ENCODE measurements at places on chromosomes 2 and 18.

DNA sequence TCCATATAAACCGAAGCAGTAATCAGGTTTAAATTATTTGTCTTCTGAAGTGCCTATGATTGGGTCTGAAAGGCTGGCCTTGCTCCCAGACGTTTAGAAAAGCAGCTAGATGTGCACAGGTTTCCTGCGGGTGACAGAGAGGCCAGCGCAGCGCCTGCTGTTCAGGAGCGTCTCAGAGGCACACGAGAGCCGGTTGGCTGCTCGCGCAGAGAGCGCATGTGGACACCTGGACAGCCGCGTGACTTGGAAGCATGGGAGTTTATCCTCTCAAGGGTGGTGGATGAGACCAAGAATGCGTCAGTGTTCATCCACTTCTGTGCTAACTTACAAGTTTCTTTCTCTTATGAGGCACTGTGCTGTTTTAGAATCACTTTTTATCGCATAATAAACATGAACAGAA lies 303.7 kb downstream of the PTGR3 start:
- DNase-seq, result no peak

GRCh38 chr2:45855374-45855773 lies 203.9 kb downstream of the PRKCE start:
- DNase-seq, result no peak

DNA sequence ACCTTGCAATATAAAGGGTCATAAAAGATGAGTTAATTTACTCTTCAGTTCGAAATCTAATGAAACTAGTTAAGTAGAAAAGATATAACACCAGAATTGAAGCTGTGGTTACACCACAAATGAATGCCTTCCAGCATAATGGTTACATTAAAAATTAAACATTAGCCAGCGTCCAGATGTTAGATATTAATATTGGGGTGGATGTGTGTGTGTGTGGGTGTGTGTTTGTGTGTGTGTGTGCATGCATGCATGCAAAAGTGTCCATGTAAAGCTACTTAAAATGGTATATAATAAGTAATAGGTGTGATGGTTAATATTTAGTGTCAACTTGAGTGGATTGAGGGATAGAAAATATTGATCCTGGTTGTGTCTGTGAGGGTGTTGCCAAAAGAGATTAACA lies 170.4 kb upstream of the FN1 start:
- DNase-seq, result no peak

- DNase-seq, result no peak
Observed at GRCh38 chr2:240733803-240734495, 42.3 kb downstream of the AQP12A start.

DNA sequence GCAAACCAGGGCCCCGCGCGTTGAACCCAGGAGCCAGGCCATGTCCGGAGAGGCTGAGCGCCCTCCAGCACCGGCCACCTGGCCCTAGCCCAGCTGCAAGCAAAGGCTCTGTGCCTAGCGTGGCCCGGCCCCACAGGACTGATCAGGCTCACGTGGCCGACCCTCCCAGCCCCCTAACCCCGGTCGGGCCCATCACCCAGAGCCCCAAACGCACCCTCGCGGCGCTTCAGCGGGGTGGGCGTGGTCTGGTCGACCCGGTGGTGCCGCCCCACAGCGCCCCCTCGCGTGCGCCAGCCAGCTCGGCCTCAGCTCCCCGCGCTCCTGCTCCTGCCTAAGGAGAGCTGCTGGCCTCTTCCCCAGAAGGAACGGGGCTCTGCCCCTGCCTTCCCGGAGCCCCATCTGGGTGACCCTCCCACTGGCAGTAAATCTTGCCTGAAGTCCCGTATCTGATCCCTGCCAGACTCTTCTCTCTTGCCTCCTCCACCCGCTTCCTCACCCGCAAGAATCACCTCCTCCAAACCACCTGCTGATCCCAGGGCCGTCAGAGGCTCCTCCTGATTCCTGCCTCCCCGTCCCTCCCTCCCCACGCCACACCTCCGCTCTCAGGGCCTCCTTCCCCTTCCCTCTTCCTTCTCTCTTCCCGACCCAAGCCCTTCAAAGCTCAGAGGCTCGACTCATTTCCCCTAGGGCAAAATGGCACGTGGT lies 12.3 kb upstream of the TEX51 start:
- DNase-seq, result peak; percentile 48

DNA sequence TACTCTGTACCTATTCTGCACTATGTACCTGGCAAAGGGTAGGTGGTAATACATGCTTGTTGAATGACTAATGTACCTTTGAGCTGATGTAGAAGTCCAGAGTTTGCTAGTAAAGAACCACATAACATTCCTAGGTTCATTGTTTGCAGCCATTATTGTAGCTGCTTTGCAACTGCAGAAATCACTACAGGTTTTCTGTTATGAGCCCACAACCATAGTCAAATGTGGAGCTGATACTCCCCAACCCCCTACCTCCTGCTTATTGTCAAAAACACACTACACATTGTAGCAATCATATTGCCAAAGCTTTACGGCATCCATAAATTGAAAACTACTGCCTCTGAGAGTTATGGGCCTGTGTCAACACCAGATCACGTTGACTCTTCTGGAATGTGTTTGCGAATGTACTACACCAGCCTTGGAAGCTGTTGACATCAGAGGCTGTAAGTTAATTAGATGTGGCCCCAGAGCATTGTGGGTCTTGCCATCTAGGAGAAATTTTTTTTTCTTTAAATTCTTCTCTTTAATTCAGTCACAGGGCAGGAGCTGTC lies 187.0 kb downstream of the AGPS start:
- DNase-seq, result no peak

GRCh38 chr2:105487142-105488069 lies 88.6 kb upstream of the FHL2 start:
- DNase-seq, result no peak

- DNase-seq, result no peak
Observed at GRCh38 chr2:11309706-11310105, 34.7 kb downstream of the ROCK2 start.

DNA sequence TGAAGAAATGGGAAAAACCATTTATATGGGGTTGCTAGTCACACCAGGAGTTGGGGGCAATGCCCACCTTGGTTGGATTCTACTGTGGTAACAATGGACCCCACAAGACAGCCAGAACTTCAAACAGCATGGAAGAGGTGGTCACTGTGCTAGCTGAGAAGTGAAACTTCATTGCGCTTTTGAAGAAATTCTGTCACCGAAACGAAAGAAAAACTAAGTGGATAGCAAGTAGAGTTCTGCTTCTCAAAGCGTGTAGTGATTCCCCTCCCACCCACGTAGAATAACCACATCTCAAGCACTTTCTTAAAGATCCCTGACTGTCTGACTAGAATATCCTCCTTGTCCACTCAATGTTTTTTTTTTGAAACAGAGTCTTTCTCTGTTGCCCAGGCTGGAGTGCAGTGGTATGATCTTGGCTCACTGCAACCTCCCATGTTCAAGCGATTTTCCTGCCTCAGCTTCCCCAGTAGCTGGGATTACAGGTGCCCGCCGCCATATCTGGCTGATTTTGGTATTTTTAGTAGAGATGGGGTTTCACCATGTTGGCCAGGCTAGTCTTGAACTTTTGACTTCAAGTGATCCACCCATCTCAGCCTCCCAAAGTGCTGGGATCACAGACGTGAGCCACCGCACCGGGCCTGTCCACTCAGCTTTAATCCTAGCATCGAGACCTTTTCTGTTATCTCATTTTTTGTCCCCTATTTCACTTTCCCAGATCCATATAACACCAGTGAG lies 30.1 kb upstream of the CCL20 start:
- DNase-seq, result no peak

GRCh38 chr2:158687315-158687714 lies 107.8 kb upstream of the DAPL1 start:
- DNase-seq, result no peak

DNA sequence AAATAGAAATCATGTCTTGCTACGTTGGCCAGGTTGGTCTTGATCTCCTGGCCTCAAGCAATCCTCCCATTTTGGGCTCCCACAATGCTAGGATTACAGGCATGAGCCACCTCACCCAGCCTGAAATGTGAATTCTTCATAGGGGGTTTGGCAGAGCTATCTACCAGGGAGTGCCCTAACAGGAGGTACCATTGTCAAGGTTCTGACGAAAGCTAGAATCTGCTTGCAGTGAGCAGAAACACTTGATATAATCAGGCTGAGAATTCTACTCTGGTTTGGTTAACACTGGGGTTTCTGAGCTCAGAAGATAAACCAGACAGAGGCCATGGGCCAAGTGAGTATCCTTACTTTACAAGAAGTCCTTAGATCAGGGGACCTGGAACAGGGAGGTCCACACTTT lies 7.2 kb upstream of the LAMA3 start:
- DNase-seq, result no peak

DNA sequence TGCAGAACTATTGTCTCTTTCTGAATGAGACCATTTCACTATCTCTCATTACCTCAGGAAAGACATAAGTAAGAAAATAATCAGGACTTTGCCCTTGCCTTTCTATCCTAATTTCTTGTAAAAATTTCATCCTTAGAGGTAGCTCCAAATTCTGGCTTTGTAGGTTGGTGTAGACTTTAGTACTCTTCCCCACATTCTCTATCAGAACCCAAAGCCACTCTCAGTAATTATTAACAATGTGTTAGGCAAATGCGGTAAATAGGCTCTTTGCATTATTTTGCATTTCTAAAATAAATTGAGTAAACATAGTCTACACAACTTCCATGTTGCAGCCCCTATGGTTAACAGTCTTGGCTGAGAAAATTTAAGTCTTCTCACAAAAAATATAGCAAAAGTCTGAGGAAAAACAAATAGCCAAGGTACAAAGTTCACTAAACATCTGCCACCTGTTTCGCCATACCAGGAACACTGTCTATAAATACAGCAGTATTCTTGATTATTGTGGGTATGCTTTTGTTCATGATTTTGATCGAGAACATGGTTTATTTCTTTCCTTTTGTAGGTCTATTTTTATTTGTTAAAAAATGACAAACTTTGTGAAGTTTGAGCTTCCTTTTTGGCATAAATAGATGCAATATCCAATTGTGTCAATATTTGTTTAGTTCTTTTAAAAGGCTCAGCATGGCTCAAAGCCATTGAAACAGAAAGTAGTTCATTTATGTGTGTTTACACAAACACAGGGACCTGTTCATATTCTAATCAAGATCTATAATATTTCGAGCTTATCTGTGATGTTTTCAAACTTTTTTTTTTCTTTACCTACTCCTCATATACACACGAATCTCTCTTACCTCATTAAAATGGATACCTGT lies 1061.5 kb downstream of the CNTNAP5 start:
- DNase-seq, result no peak

GRCh38 chr2:157559890-157560289 lies 68.8 kb downstream of the ACVR1C start:
- DNase-seq, result no peak

DNA sequence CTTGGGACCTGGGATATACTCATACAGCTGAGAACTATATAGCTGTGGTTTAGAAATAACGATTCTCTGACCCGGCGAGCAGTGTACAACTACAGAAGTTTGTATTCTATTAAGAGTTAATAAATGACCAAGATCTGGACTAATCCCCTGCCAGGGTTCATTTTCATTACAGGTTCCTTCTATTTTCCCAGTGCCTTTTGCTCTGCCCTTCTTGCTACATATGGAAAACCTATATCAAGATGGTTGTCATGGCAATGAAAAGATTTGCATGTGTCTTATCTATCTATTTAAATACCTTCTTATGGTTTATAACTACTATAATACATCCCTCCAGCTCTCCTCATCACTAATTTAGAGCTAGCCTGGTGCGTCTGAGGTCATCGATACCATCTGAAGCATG lies 965.2 kb downstream of the BCL11A start:
- no peak for DNase-seq

- DNase-seq, result no peak
Observed at GRCh38 chr2:127954857-127955256, 69.1 kb upstream of the AMMECR1L start.

DNA sequence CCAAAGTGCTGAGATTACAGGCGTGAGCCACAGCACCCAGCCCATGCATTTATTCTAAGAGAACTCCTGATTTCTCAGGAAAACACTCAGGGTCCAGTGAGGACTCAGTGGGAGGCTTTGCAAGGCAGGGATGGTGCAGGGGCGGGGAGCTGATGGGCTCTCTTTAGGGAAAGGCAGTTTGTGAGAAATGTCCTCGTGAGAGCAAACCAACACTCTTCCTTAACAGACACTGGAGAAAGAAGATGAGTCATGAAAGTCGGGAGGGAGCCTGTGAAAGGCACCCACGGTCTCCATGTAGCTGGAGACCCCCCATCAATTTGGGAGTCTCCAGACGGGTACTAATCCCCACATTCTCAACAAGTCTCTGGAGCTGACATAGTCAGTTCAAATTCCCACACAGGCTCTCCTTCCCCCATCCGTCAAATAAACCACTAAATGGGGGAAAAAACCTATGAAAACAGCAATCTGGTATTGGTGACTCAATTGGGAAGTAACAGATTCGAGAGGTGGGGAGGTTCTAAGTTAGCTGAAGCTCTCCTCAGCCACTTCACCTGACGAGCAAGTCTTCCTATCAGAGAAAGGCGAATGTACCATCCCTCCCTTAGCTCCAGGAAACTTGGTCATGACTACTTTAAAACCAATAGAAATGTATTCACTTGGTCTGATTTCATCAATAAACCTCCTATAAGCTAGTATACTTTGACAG lies 11.0 kb upstream of the CREG2 start:
- no peak for DNase-seq

DNA sequence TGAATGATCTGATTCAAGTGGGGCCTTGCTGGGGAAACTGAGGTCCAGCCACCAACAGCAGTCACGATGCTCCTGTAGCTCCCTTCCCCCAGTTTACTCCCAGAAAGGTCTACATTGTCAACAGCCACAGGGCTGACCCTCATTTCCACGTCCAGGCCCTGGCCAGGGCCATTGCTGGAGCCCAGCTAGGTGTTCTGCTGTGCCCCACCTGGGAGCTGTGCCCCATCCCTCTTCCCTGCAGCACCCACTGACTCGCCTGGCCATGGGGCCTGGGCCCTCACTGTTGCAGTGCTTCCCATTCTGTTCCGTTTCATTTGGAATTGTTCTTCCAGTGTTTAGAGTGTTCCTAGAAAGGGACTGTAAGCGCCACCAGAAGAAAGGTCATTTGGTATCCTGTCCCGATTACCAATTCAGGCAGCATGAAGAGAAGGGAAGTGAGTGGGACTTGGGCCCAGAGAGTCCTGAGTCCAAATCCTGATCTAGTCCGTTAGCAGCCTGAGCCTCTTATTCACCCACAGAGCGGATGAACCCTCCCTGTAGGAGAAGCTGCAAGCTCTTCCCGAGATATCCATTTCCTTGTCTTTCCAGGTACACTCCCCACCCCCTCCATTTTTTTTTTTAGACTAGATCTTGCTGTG lies 73.1 kb upstream of the HPCAL1 start:
- no peak for DNase-seq

DNA sequence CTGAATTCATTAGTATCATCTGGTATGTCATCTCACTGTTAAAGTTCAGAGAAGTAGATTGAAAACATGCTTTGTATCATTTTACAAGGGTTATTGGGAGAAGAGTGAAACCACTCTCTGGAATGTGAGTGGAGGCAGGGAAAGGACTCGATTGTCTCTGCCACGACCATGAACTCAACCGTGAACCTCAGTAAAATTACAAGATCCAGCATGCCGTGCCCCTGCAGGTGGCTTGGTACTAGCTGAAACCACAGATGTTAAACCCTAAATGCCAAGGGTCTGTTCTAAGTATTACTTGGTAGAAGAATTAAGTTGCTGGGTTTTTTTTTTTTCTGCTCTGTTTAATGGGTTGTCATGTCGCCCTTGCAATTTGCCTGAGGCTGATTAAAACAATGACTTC lies 197.2 kb downstream of the MYO3B start:
- no peak for DNase-seq

GRCh38 chr2:62194558-62195420 lies 1.1 kb upstream of the B3GNT2 start:
- DNase-seq, result no peak
